ENCODE measurements at places on chromosomes 3 and 15.

- no peak for DNase-seq
Observed at GRCh38 chr3:84601303-84601702, 357.5 kb upstream of the CADM2 start.

GRCh38 chr15:62083194-62084154 lies 16.7 kb downstream of the C2CD4A start:
- DNase-seq: no peak

- DNase-seq: no peak
Observed at GRCh38 chr15:100661156-100661555, 58.8 kb downstream of the ASB7 start.

DNA sequence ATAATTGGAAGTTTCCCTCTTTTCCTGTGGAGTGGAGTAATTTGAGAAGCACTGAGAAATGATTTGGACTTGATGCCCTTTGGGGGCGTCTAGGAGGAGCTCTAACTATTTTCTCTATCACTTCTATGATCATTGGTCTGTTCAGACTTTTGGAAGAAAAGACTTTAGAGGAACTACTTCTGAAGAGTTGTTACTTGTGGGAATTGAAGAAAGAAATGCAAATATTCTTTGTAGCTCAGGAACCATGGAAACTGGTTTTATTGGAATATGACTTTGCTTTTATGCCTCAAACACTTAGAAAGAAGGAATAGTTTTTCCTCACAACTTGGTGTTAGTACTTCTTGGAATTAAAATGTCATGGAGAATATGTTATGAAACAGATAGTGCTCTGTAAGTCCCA lies 122.0 kb upstream of the ALDH1A3 start:
- DNase-seq: no peak

- no peak for DNase-seq
Observed at GRCh38 chr15:37698679-37699078, 235.8 kb upstream of the TMCO5A start.

GRCh38 chr3:111596328-111596727 lies 1.2 kb upstream of the ZBED2 start:
- DNase-seq: no peak
